ENCODE measurements at places on chromosomes 16 and 17. TPM values are rescaled to one million over a fixed set of nuclear protein-coding genes. Genes with fewer than 3 reads are reported as not detected.

GRCh38 chr17:6526362-6527152 lies 29.8 kb downstream of the PITPNM3 start:
- DNase-seq = no peak

GRCh38 chr16:82667437-82667836 lies 40.7 kb downstream of the CDH13 start:
- no peak for DNase-seq

The CDR2L gene
- polyA plus RNA-seq = 24.3 TPM

The HLF gene
- polyA plus RNA-seq = 8.1 TPM

The IL21R gene
- polyA plus RNA-seq = 0.41 TPM

Data from spinal cord (tissue), 10 donors.